ENCODE measurements at places on chromosomes 16 and 17.

GRCh38 chr17:54770836-54771235, 129.8 kb upstream of the TOM1L1 start:
- DNase-seq: no peak

DNA sequence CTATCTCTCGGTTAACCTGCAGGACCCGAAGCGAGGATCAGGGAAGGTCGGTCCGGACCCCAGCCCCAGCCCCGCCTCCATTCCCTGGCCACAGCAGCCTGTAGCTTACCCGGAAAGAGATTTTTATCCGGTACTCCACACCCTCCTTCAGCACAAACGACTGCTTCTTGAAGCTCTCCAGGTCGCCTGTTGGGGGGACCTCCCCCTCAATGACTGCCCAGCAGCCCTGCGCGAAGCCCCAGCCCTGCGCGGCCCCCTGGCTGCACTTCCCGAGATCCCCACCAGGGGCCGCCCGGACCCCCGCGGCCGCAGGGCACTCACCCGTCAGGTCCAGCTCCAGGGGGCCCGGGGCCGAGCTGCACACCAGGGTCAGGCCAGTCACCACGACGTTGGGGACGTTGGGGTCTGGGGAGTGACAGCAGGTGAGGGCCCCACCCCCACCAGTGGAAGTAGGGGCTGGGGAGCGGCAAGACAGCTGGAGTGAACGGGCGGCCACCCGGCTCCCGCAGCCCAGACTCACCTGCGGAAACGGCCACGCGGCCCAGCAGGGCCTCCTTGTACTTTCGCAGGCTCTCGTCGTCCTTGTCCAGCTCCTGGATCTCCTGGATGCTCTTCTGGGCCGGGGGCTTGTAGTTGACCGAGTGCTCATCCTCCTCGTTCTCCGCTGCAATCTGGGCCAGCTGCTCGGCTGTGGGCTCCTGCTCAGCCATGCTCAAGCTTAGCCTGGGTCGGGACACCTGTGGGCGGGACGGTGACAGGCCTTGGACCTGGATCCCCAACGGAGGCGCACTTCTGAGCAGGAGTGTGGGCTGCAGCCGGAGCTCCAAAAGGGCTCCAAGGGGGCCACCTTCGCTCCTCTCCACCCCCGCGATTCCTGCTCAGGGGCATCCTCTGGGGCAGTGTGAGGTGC, 1.7 kb downstream of the ARHGDIA start:
- no peak for DNase-seq

DNA sequence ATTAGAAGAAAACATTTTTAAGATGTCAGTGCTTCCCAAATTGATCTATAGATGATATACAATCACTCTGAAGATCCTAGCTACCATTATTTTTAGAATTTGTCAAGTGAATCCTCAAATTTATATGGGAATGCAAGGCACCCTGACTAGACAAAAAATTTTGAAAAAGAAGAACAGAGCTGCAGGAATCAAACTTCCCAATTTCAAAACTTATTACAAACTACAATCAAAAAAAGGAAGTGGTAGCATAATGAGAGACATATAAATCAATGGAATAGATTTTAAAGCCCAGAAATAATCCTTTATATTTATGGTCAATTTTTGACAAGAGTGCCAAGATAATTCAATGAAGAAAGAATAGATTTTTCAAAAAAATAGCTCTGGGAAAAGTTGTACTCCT, 198.3 kb upstream of the KCNJ16 start:
- no peak for DNase-seq

GRCh38 chr17:75113798-75114551, 4.2 kb downstream of the ARMC7 start:
- peak; percentile 25 for DNase-seq

GRCh38 chr17:67386965-67387551, 10.0 kb downstream of the PITPNC1 start:
- peak; percentile 39 for DNase-seq

DNA sequence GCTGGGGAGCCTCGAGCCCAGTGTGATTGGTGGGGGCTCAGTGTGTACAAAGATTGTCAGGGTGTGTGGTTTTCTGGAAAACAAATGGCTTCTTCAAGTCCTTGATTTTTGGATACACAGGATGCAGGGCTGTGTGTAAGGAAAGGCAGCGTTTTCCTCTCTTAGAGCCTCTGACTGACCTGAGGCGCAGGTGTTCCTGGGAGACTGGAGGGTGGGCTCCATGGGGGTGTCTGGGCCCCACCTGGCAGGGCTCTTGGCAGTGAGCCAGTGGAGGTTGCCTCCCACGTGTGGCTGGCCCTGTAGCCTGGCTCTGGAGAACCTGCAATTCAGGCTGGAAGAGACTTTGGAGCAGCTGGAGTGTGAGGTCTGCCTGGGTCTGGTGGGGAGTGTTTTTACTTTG, 5.0 kb downstream of the FOXK2 start:
- DNase-seq: no peak

- peak; percentile 16 for DNase-seq
These were observed 29.7 kb downstream of the CDK5R1 start for GRCh38 chr17:32516450-32516849.

- no peak for DNase-seq
These were observed 994 bp downstream of the PITPNA start for GRCh38 chr17:1561420-1562175.

- DNase-seq: no peak
These were observed 44.6 kb downstream of the SMIM36 start for GRCh38 chr17:55466671-55467070.

DNA sequence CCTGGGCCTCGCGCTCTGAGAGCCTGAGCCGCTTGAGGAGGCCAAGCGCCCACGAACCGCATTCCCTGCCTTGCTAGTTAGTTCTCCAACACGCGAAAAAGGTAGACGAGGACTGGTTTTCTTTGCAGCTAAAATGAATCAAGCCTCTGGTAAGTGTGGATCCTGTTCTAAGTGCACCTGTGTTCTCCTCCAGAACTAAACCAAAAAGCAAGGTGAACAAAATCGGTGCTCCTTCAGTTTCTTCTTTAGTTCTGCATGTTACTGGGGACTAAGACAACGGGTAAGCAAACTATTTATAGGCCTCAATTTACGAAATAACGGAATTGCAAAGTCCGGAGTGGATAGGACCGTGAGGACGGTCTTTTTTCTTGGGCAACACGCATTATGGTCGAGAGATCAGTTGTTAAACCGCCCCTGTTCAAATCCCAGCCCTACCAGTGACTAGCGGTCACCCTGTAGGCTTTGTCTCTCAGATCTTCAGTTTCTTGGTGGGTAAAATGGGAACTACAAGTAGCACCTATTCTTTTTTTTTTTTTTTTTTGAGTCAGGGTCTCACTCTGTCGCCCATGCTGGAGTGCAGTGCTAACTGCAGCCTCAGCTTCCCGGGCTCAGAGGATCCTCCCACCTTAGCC, 993 bp upstream of the ANKRD11 start:
- no peak for DNase-seq

DNA sequence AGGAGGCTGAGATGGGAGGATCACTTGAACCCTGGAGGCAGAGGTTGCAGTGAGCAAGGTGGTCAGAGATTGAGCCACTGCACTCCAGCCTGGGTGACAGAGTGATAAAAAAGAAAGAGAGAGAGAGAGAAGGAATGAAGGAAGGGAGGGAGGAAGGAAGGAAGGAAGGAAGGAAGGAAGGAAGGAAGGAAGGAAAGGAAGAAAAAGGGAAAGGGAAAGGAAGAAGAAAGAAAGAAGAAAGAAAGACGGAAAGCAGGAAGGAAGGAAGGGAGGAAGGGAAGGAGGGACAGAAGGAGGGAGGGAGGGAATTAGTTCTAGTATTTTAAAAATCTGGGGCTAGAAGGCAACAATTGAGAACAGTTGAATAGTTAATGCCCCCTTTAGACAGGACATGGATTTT, 161.5 kb upstream of the CACNG3 start:
- no peak for DNase-seq

- no peak for DNase-seq
These were observed 700 bp downstream of the CCDC43 start for GRCh38 chr17:44688675-44689476.

DNA sequence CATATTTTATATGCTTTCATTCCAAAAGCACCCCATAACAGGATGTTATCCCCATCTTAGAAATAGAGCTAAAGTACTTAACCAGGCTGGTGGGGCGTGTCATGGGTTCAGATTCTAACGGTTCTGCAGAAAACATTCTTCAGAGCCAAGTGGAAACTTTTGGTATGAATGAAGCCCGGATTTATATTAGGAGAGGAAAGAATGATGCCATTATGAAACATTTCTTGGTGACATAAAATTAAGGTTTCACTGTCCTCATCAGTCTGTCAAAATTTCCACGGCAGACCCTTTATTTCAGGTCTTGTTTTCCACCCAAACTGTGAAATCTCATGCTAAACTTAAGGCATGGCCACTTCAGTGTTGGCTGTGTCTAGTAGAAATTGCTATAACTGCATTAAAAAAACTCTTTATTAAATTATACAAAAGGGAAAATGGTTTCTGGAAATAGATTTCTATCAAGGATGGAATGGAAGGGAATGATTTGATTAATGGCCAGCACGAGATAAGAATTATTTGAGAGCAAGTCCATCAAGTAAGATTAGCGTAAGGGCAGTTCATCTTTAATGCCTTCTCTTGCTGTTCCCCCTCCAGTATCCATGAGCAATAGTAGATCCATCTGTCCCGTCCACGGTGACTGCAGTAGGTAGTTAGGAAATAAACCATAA, 11.7 kb downstream of the PRKCA start:
- no peak for DNase-seq

DNA sequence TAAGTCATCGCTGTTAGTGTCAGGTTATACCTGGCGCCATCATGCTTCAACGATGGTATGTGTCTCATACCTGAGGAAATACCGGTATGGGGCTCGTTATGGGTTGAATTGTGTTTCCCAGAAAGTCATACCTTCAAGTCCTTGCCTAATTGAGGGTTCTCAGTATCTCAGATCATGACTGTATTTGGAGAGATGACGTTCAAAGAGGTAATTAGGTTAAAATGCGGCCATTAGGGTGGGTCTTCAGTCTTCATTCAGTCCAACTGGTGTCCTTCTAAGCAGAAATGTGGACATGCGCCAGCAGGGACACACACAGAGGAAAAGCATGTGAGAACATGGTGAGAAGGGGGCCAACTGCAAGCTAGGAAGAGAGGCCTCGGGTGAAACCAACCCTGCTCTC, 37.5 kb upstream of the XYLT1 start:
- DNase-seq: no peak

- no peak for DNase-seq
These were observed 22.1 kb downstream of the SOX8 start for GRCh38 chr16:1003391-1004347.

GRCh38 chr16:9170470-9170869, 79.0 kb downstream of the HAPSTR1 start:
- no peak for DNase-seq

All from NCI-H187 (cell line).